ENCODE measurements at places on chromosomes 6 and 20.

DNA sequence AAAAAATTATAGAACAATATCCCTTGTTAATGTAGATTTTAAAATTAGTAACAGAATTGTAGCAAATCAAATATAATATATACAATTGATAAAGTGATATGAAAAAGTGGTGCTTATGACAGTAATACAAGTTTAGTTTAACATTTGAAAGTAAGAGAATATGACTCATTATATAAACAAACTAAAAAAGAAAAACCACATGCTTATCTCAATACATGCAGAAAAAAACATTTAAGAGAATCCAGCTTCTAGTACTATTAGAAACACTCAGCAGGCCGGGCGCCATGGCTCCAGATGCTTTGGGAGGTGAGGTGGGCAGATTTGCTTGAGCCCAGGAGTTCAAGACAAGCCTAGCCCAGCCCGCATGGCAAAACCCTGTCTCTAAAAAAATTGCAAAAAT is 60.7 kb upstream of the LAMA2 start:
- no peak overlapping the region for H3K4me3 ChIP-seq
- no peaks in the 10 kb centered on the region for H3K36me3 ChIP-seq
- no peak overlapping the region for H3K27ac ChIP-seq
- DNase-seq = no peak

- no peaks in the 10 kb centered on the region for H3K4me1 ChIP-seq
- no peak overlapping the region for H3K4me3 ChIP-seq
- DNase-seq = no peak
- H3K36me3 ChIP-seq = no peaks in the 10 kb centered on the region
- H3K27me3 ChIP-seq = no peaks in the 10 kb centered on the region
- no peak overlapping the region for H3K27ac ChIP-seq
These were observed 422.8 kb downstream of the EPM2A start for GRCh38 chr6:145312481-145312880.

DNA sequence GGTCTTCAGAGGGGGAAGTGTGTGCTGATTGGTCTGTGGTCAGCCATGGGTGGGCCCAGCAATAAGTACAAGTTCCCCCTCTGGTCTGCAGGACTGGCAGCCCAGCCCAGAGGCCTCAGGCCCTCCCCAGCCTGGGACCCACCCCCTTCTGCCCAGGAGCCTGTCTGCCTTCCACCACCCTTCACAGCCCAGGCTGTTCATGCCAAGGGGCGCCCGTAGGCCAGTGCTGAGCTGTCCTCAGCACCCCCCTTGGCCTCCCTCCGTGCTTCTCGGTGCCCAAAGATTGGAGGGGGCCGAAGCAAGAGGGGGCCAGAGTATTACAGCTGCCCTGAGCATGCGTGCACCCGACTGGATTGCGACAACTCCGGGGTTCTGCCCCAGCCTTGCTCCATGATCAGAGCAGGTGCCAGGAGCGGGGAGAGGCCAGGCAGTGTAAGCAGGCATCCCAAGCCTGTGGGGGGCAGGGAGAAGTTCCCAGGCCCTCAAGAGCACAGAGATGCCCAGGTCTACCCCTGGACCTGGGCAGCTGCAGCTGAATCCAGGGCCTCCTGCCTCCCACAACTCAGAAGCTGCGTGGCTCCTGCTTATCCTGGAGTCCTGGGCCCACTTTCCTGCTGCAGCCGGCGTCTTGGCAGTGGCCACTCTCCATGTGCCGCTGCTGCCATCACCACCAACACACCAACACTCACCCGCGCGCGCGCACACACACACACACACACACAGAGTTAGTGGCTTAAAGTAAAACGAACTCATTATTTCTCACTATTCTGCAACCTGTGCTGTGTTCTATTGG is 33.3 kb downstream of the CST9L start:
- no peak for DNase-seq
- no peak overlapping the region for H3K27ac ChIP-seq
- H3K4me3 ChIP-seq = no peak overlapping the region
- H3K27me3 ChIP-seq = no peaks in the 10 kb centered on the region
- H3K4me1 ChIP-seq = no peaks in the 10 kb centered on the region

GRCh38 chr20:48231253-48231930 is 446.1 kb upstream of the SULF2 start:
- no peaks in the 10 kb centered on the region for H3K4me1 ChIP-seq
- H3K27me3 ChIP-seq = peaks cover 4% of the 10 kb centered on the region
- H3K36me3 ChIP-seq = no peaks in the 10 kb centered on the region
- DNase-seq = no peak
- H3K27ac ChIP-seq = no peak overlapping the region
- H3K4me3 ChIP-seq = no peak overlapping the region

GRCh38 chr20:42484335-42484734 is 705.4 kb downstream of the PTPRT start:
- no peaks in the 10 kb centered on the region for H3K27me3 ChIP-seq
- no peaks in the 10 kb centered on the region for H3K36me3 ChIP-seq
- no peak overlapping the region for H3K4me3 ChIP-seq
- H3K27ac ChIP-seq = no peak overlapping the region
- no peaks in the 10 kb centered on the region for H3K4me1 ChIP-seq
- DNase-seq = no peak

Data from osteoblast (primary cell).